A549 treated with RU486 at 1 μM for 4 hours (cell line): ENCODE measurements at places on chromosomes 7 and 10. TPM values are rescaled to one million over a fixed set of nuclear protein-coding genes. Genes with fewer than 3 reads are reported as not detected.

The LFNG gene
- total RNA-seq = 7.9 to 16.6 TPM (median 13.2 TPM) in 5 replicates

The BTAF1 gene
- 6.2 to 15.0 TPM (median 13.6 TPM) in 5 replicates for total RNA-seq

The PIP4K2A gene
- 19.9 to 38.0 TPM (median 22.6 TPM) in 5 replicates for total RNA-seq

The NUTM2E gene
- total RNA-seq = 0.30 to 0.59 TPM (median 0.47 TPM) in 5 replicates

The PON2 gene
- 189 to 327 TPM (median 313 TPM) in 5 replicates for total RNA-seq

The SLC13A4 gene
- not detected in 5 replicates for total RNA-seq

The NPTX2 gene
- 0.06 to 0.09 TPM (median 0.07 TPM) in 5 replicates for total RNA-seq

The PNLIPRP2 gene
- 0.10 to 0.32 TPM in 2 of 5 replicates, not detected in the others for total RNA-seq

The SNCG gene
- total RNA-seq = 9.3 to 15.3 TPM (median 13.4 TPM) in 5 replicates

The KIAA1549 gene
- total RNA-seq = 5.7 to 8.2 TPM (median 7.2 TPM) in 5 replicates

The SPDYE2 gene
- not detected in 5 replicates for total RNA-seq

The GATA3 gene
- 4.0 to 6.6 TPM (median 5.3 TPM) in 5 replicates for total RNA-seq

The NEUROG3 gene
- total RNA-seq = not detected in 5 replicates

The TACC2 gene
- total RNA-seq = 84.9 to 100 TPM (median 91.6 TPM) in 5 replicates

The VWDE gene
- total RNA-seq = 0.18 to 0.99 TPM (median 0.40 TPM) in 5 replicates

The C10orf105 gene
- total RNA-seq = not detected in 5 replicates

The LAMB4 gene
- 0.07 to 0.57 TPM (median 0.22 TPM) in 4 of 5 replicates, not detected in the other for total RNA-seq

The PRSS37 gene
- not detected in 5 replicates for total RNA-seq

The TEX47 gene
- not detected in 5 replicates for total RNA-seq

The MYH16 gene
- 0.51 to 0.77 TPM (median 0.66 TPM) in 5 replicates for total RNA-seq

The H2BK1 gene
- total RNA-seq = not detected in 5 replicates

The CALN1 gene
- not detected in 5 replicates for total RNA-seq

The PNLIP gene
- not detected in 5 replicates for total RNA-seq

The MYOZ1 gene
- not detected in 5 replicates for total RNA-seq

The SMURF1 gene
- total RNA-seq = 23.6 to 29.8 TPM (median 27.5 TPM) in 5 replicates

The OPN1SW gene
- total RNA-seq = not detected in 5 replicates

The RGR gene
- total RNA-seq = not detected in 5 replicates

The CPEB3 gene
- total RNA-seq = 0.16 to 0.37 TPM (median 0.34 TPM) in 5 replicates

The ATRNL1 gene
- total RNA-seq = 0.14 to 0.78 TPM (median 0.29 TPM) in 5 replicates

The GPC2 gene
- 0.54 to 1.1 TPM (median 0.96 TPM) in 5 replicates for total RNA-seq

The FAM53B gene
- 9.6 to 14.3 TPM (median 12.8 TPM) in 5 replicates for total RNA-seq

The RBM33 gene
- total RNA-seq = 19.2 to 29.0 TPM (median 27.9 TPM) in 5 replicates

The INHBA gene
- 0.82 to 1.7 TPM (median 1.1 TPM) in 5 replicates for total RNA-seq

The PDK4 gene
- total RNA-seq = 10.6 to 23.7 TPM (median 22.0 TPM) in 5 replicates

The ZNF239 gene
- 2.1 to 2.3 TPM (median 2.2 TPM) in 5 replicates for total RNA-seq

The ZCCHC24 gene
- total RNA-seq = 2.6 to 5.0 TPM (median 4.7 TPM) in 5 replicates

The HMX3 gene
- 0.12 TPM in 1 of 5 replicates, not detected in the others for total RNA-seq

The PAPOLB gene
- total RNA-seq = not detected in 5 replicates

The ECD gene
- total RNA-seq = 24.9 to 32.3 TPM (median 26.6 TPM) in 5 replicates

The GIMAP6 gene
- total RNA-seq = not detected in 5 replicates

The VPS50 gene
- 4.8 to 6.6 TPM (median 5.5 TPM) in 5 replicates for total RNA-seq

The EGR2 gene
- 0.29 to 0.75 TPM (median 0.38 TPM) in 5 replicates for total RNA-seq

The DPYSL4 gene
- 13.4 to 19.1 TPM (median 16.4 TPM) in 5 replicates for total RNA-seq

The PTPRN2 gene
- 0.70 to 1.7 TPM (median 0.85 TPM) in 5 replicates for total RNA-seq

The CYP2C8 gene
- not detected in 5 replicates for total RNA-seq

The AMPH gene
- total RNA-seq = not detected in 5 replicates

The SNX10 gene
- total RNA-seq = 2.6 to 4.9 TPM (median 4.6 TPM) in 5 replicates

The CYP3A4 gene
- 0.10 TPM in 1 of 5 replicates, not detected in the others for total RNA-seq

The LRRC17 gene
- 0.08 to 0.35 TPM (median 0.16 TPM) in 4 of 5 replicates, not detected in the other for total RNA-seq

The CYP3A7 gene
- total RNA-seq = not detected in 5 replicates

The CYP3A5 gene
- 1.1 to 1.6 TPM (median 1.5 TPM) in 5 replicates for total RNA-seq

The NPSR1 gene
- total RNA-seq = not detected in 5 replicates

The RP9 gene
- 33.8 to 45.6 TPM (median 35.8 TPM) in 5 replicates for total RNA-seq

The VAX1 gene
- total RNA-seq = 1.2 to 1.7 TPM (median 1.4 TPM) in 5 replicates

The C1QL3 gene
- total RNA-seq = not detected in 5 replicates

The LLCFC1 gene
- total RNA-seq = not detected in 5 replicates

The ASCC1 gene
- total RNA-seq = 30.7 to 38.1 TPM (median 33.5 TPM) in 5 replicates

The EMX2 gene
- not detected in 5 replicates for total RNA-seq

The OR6B1 gene
- not detected in 5 replicates for total RNA-seq

The LOXL4 gene
- total RNA-seq = 1.1 to 1.6 TPM (median 1.3 TPM) in 5 replicates
